ENCODE measurements at places on chromosomes 2 and 18. TPM values are rescaled to one million over a fixed set of nuclear protein-coding genes. Genes with fewer than 3 reads are reported as not detected.

SP3 gene
- total RNA-seq: 155 TPM

- DNase-seq: no peak
Observed at GRCh38 chr2:60408207-60408606, 145.2 kb downstream of the BCL11A start.

DNA sequence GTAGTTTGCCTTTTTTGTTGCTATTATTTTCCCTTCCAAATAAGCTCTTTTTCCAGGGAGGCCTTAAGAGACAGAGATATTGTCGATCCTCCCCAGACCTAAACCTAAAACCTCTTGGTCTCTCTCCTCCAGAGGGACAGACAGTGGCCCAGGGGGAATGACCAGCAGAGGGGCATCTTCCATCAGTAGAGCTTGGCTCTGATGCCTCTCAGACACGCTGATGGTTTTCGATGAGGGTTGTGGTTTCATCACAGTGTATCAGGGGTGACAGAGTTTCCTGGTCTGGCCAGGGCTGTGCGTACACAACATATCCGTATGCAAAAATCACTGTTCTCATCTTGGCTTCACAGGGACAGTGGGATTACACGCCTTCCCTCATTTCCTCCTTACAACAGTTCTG lies 68.6 kb downstream of the GATA6 start:
- no peak for DNase-seq

DNA sequence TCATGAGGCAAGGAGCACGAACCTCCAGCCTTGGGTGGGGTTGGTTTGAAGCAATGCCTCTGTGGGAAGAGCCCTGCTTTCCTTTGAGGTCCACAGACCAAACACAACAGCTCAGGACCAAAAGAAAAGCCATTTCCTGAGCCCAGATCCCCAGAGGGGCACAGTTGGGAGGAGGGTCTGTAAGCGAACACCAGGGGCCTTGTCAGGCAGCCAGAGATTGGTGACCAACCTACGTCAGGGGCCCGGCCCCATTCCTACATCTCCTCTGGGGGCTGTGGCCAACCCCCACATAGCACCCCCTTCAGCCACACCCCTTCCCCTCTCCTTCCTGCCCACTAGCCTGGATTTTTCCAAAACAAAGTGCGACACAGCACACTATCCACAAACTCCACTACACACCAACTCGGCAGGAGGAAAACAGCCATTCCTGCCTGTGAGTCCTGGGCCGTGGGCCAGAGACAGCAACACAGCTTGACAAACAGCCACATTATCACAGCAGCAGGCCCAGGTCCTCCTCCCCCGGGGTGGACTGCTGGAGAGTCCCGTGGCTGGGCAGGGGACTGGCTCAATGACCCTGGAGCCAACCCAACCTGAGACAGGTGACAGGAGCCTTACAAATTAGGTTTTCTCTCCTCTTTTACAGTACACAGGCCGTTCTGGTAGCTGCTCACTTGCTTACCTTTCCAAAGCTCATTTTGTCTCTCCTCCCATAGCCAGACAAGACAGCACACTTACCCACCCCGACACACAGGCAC lies 98.8 kb downstream of the TNS1 start:
- DNase-seq: peak; percentile 79

GRCh38 chr2:135149251-135149650 lies 97.2 kb downstream of the RAB3GAP1 start:
- no peak for DNase-seq
